ENCODE measurements at places on chromosomes 5 and 9.

GRCh38 chr5:57445705-57446037 lies 36.9 kb downstream of the ACTBL2 start:
- DNase-seq = no peak

DNA sequence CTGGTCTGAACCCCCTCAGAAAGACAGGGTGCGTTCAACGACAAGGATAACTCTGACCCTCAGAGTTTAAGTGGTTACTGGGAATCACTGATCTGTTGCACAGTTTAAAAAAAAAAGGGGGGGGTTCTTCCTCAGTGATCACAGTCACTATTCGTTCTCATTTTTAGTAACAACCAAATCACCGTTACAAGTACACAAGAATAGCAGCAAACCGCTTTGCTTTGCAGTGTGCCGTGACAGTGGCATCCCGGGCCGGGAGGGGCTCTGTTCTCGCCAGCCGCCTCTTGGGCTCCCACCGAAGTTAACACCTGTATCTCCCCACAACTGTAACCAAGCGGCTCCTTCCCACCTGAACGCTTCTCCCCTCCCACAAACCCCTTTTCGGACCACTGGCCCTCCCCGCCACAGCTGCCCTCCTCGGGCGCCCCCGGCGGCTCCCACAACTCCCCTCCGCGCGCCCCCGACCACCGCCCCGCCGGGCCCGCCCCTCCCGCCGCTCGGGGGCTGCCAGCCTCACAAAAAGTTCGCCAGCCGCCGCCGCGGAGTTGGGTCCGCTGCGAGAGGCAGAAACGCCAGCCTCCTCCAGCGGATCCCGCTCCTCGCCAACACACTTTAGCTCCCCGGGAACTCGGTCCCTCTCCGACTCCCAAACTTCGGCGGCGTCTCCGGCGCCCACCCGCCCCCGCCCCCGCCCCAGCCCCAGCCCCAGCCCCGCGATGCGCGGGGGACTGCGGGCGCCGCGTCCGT lies 1.2 kb downstream of the SSBP2 start:
- DNase-seq = peak; percentile 79

- no peak for DNase-seq
Observed at GRCh38 chr9:93427655-93428379, 23.7 kb upstream of the FAM120A start.

GRCh38 chr5:24145806-24146205 lies 499.0 kb downstream of the CDH10 start:
- no peak for DNase-seq

DNA sequence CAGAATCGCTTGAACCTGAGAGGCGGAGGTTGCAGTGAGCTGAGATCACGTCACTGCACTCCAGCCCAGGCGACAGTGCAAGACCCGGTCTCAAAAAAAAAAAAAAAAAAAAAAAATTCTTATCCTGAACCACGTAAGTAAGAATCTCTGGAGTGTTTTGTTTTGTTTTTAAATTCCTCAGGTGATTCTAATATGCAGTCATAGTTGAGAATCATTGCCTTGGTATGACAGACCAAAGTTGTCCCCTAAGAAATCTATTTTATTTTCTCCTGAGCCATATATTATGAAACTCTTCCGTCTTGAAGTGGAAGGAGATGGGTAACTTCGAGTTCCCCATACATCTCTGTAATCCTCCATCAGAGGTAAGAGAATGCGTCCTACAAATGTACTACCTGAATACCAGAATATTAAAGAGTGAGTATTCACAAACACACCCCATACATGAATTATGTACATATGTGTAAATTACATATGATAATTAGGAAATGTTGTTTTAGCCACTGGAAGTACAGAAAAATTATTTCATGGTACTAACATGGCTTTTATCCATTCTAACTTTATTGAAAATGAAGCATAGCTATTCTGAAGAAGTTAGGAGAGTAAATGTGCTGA lies 26.7 kb upstream of the SVEP1 start:
- no peak for DNase-seq

GRCh38 chr5:148384380-148384737 lies 601 bp downstream of the FBXO38 start:
- no peak for DNase-seq

- no peak for DNase-seq
Observed at GRCh38 chr9:30078195-30078594, 2306.2 kb upstream of the ACO1 start.

All from ecto neural progenitor cell (in vitro differentiated cells).